Kidney capillary endothelial cell (primary cell): ENCODE measurements at places on chromosomes 1 and 21.

DNA sequence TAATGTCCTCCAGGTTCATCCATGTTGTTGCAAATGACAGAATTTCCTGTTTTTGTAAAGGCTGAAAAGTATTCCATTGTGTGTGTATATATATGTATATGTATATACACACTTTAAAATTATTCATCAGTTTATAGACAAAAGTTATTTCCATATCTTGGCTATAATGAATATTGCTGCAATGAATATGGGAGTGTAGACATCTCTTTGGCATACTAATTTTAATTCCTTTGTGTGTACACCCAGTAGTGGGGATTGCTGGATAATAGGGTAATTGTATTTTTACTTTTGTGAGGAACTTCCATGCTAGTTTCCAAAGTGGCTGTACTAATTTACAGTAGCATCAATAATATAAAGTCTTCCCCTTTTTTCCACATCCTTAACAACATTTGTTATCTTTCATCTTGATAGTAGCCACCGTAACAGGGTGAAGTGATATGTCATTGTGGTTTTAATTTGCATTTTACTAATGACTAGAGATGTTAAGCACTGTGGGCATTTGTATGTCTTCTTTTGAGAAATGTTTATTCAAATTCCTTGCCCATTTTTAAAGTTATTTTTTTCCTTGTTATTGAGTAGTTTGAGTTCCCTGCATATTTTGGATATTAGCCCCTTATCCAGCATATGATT is 243.0 kb downstream of the PDE4B start:
- no peak for DNase-seq

DNA sequence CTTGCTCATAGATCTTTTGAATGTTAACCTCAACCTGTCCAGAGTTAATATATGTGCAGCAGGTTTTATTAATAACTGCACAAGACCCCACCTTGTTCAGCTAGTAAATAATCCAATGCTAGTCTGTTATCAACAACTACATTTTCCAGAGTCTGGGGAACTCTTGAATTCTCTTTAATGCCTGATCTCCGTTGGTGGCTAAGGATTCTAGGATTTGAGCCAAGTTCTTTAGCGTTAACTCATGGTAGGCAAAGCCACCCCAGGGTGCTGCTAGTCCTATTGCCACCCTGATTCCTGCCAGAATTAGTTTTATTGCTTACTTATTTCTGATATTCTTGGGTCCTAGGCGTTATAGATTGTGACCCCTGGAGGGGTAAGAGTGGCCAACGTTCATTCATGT is 12.8 kb downstream of the BACE2 start:
- no peak for DNase-seq

GRCh38 chr1:241140670-241141069 is 216.3 kb downstream of the RGS7 start:
- no peak for DNase-seq

GRCh38 chr1:114466334-114467014 is 44.5 kb downstream of the TRIM33 start:
- DNase-seq, result no peak

- no peak for DNase-seq
Observed at GRCh38 chr1:2320006-2320405, 71.3 kb downstream of the MORN1 start.

GRCh38 chr1:201702936-201703335 is 126.0 kb upstream of the IPO9 start:
- no peak for DNase-seq

DNA sequence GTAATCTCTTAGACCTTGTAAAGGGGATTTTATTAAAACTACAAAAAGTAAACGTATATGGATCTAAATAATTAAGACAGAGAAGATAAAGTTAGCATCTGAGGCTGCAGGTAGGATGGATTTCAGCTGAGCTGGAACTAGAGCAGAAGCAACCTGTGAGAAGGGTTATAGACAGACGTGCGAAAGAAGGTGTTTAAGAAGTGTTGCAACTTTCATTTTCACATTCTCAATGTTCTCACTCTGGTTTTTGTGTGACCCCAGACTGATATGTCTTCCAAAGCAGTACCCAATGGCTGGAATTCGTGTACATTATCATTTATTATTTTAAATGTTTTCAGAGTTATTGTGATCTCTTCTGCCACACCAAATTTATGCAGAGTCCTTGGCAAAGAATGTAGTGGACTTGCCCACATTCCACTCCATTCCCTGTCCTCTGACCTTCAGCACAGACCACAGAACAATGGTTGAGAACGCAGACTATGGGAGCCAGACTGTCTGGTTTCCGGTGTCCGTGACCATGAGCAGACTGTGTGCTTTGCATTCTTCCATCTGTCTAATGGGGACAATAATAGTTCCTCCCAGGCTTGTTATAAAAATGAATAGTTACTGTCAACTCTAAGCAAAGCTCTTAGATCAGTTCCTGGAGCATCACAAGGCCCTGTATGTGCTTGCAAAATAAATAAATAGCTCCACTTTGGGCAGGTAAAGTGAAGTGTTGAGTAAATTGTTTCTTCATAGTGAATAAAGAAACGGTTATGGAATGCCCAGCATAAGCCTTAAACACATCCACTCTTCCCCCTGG is 140.6 kb upstream of the SAMSN1 start:
- no peak for DNase-seq

- no peak for DNase-seq
Observed at GRCh38 chr1:215600258-215600792, 33.2 kb downstream of the KCTD3 start.
